Activated T-helper 17 cell treated with anti-CD3 and anti-CD28 coated beads, Interleukin-2, amount 50 U/mL, for 72 hours (primary cell): ENCODE measurements at places on chromosomes 2 and 18. TPM values are rescaled to one million over a fixed set of nuclear protein-coding genes. Genes with fewer than 3 reads are reported as not detected.
A peak's percentile ranks its signal among the peaks of the same experiment; 100 is the strongest.

DNA sequence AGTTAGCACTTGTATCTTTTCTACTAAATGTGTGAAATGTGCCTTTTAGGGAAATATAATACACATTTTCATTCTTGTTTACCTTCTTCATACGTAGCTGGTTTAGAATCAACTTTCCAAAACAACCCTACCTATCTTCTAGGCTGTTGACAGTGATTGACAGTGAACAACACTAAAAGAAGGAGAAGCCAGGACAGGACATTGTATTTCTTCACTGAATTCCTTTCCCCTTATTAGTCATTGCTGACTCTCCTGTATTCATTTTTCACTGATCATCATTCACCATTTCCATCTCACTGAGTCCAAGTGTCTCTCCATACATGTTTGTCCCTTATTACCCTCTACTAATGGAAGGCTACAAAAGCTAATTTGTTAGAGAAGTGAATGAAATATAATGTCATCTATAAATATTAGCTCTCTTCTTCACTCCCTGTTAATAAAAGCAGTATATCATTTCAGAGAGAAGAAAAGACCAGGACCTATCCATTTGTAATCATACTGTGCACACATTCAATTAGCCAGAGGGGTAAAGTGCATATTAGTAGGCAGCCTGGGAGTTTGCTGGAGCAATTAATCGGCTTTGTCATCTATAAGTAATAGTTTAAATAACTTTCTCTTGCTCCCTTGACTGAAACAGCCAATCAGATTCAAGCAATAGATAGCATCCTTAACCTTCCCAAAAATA, 192.5 kb upstream of the FOSL2 start:
- no peak for ATAC-seq

The CRYBA2 gene
- not detected for total RNA-seq

The CCDC178 gene
- total RNA-seq, result not detected

The LRRC30 gene
- not detected for total RNA-seq

- peak; percentile 12 for ATAC-seq
Measured at GRCh38 chr2:61762292-61762691, 91.6 kb downstream of the FAM161A start.

The KCNJ3 gene
- not detected for total RNA-seq

DNA sequence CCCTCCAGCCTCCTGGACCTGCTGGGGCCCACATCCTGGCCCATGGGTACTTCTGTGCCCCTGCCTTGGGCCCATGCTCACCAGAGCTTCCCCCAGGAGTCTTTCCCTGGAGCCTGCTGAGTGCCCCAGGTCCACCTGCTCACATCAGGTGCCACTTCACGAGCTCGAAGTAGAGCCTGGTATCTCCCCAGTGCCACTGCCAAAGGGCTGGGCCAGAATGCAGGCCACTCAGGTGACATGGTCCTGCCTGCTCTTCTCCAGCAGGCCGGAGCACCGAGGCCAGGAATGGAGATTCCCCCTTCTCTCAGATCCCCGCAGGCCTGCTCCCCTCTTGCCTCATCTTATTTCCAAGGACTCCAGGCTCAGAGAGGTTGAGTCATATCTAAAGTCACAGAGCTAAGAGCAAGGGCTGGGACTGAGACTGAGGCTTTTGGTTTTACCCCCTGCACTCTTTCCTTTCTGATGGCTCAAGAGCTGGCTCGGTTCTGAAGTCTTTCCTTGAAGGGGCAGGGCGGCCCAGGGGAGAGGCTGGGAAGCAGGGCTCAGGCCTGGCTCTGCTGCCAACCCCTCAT, 79.2 kb downstream of the HS1BP3 start:
- ATAC-seq, result peak; percentile 24

- ATAC-seq, result no peak
Measured at GRCh38 chr2:85605406-85606115, 3.1 kb upstream of the TMEM150A start.

DNA sequence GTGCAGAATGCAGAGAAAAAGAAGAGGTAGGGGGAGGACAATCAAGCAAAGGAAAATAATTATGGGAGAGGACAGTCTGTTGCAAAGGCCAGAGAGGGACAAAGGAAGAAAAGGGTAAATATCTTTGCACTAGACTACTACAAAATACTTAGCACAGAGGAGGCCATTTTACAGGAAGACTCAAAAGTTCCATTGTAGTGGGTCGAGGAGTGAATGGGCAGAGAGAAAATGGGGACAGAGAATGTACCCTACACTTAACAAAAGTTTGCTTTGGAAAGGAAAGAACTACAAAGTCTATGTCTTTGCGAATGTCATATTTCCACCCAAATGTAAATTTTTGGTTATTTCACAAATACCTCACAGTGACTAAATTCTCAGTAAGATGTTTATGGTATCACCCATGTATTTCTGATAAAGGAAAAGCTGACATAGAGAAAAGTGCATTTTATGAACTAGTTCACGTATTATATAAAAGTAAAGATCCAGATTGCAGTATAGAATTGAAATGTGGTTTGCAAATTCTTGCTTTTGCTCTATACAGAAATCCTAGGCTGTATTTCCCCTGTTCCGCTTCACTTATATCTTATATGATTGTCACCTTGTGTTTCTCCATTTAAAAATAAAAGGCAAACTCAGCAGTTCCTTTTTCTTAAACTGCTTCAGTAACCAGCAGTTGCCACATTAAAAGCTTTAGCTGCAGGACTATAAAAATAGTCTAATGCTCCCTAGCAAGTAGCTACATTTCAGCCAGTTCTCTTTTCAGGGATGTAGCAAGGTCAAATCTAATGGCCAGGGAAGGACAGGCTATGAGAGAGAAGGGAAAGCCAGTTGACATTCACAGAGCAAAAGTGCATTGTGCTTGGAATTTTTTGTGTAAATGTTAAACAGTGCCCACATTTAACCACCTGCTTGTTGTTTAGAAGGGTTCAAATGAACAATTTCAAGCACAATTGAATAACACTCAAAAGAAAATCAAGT, 79.7 kb upstream of the CYTIP start:
- no peak for ATAC-seq

- ATAC-seq, result no peak
Measured at GRCh38 chr2:76711490-76711889, 810.7 kb downstream of the LRRTM4 start.

DNA sequence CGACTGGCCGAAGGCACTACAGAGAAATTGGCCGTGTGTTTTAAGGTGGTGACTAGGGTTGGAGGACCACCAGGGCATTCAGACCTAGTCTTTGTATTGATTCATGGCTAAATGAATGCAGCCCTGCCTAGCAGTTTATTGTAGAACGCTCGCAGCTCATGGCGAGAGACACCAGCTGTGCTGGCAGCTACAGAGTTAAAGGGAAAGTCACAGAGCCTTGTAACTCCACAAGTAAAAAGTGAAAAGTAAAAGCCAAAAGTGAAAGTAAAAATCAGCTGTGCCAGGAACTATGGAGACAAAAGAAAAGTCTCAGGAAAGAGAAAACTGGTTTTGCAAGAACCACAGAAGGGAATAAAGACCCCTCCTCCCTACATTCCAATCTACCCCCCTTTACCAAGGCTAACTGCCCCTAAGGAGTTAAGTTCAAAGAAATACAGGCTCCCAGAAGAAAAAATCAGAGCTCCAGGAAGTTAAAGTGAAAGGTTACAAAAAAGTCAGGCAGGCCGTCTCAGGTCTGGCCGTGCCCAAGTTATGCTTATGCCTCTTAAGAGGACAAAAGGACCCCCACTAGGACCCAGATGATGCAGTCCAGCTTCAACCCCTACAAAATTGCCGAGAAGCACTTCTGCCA, 46.4 kb upstream of the SELENOI start:
- peak; percentile 52 for ATAC-seq
